ENCODE measurements at places on chromosomes 2 and 18. TPM values are rescaled to one million over a fixed set of nuclear protein-coding genes. Genes with fewer than 3 reads are reported as not detected.
A peak's percentile ranks its signal among the peaks of the same experiment; 100 is the strongest.

DNA sequence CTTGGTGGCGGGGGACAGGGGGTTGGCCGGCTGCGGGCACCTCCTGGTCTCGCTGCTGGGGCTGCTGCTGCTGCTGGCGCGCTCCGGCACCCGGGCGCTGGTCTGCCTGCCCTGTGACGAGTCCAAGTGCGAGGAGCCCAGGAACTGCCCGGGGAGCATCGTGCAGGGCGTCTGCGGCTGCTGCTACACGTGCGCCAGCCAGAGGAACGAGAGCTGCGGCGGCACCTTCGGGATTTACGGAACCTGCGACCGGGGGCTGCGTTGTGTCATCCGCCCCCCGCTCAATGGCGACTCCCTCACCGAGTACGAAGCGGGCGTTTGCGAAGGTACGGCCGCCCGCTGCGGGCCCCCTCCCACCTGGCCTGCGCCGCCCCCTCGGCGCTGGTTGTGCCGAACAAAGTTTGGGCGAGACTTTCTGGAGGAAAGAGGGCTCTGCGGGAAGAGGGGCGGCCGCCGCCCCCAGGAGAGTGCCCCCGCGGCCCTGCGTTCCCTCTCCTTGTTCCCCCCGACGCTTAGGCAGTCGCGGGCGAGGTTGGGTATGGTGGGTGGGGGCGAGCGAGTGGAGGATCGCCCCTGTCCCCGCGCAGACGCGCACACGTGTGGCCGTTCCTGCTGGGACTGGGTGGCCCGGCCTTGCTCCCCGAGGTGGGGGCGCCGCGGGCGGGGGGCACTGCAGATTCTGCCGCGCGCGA is 866 bp downstream of the CRIM1 start:
- H3K27me3 ChIP-seq = no peaks in the 10 kb centered on the region
- no peak for DNase-seq
- peak overlapping the region; percentile 98 for H3K27ac ChIP-seq
- peaks cover 45% of the 10 kb centered on the region for H3K4me1 ChIP-seq
- no peaks in the 10 kb centered on the region for H3K36me3 ChIP-seq
- H3K4me3 ChIP-seq = peak overlapping the region; percentile 99

GRCh38 chr2:48568547-48568946 is 38.6 kb downstream of the STON1 start:
- H3K4me1 ChIP-seq = no peaks in the 10 kb centered on the region
- H3K36me3 ChIP-seq = no peaks in the 10 kb centered on the region
- H3K27ac ChIP-seq = no peak overlapping the region
- H3K27me3 ChIP-seq = 0 out of 2 replicates have a peak, but pooled peaks cover 2% of the 10 kb centered on the region
- no peak overlapping the region for H3K4me3 ChIP-seq

IL37 gene
- total RNA-seq = not detected

DNA sequence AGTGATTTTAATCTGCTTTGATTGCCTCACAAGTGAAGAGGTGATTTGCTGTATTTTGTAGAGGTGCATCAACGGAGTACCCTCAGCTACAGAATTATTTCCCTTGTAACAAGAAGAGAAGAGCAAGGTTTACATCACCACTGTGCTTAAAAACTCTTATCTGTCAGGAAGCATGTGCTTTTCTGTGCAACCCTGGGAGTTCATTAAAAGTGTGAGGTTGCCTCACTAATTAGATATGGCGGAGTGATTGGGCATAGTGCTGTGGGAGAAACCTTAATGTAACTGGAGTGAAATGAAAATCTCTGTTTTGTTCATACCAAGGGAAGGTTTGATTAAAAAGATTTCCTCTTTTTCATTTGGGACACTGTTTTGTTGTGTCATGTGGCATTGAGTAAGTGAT is 544.7 kb downstream of the PARD3B start:
- no peak overlapping the region for H3K4me3 ChIP-seq
- H3K4me1 ChIP-seq = no peaks in the 10 kb centered on the region
- no peaks in the 10 kb centered on the region for H3K27me3 ChIP-seq
- H3K27ac ChIP-seq = no peak overlapping the region

GRCh38 chr2:29042561-29043075 is 31.7 kb downstream of the PCARE start:
- H3K27me3 ChIP-seq = no peaks in the 10 kb centered on the region
- H3K27ac ChIP-seq = no peak overlapping the region
- no peaks in the 10 kb centered on the region for H3K36me3 ChIP-seq
- no peak for DNase-seq

- H3K27me3 ChIP-seq = no peaks in the 10 kb centered on the region
- no peaks in the 10 kb centered on the region for H3K4me1 ChIP-seq
- no peak overlapping the region for H3K27ac ChIP-seq
- no peaks in the 10 kb centered on the region for H3K36me3 ChIP-seq
- DNase-seq = no peak
Observed at GRCh38 chr2:16958266-16958665, 292.6 kb upstream of the CYRIA start.

Data from Panc1 (cell line).